ENCODE measurements at places on chromosomes 5 and 9.

DNA sequence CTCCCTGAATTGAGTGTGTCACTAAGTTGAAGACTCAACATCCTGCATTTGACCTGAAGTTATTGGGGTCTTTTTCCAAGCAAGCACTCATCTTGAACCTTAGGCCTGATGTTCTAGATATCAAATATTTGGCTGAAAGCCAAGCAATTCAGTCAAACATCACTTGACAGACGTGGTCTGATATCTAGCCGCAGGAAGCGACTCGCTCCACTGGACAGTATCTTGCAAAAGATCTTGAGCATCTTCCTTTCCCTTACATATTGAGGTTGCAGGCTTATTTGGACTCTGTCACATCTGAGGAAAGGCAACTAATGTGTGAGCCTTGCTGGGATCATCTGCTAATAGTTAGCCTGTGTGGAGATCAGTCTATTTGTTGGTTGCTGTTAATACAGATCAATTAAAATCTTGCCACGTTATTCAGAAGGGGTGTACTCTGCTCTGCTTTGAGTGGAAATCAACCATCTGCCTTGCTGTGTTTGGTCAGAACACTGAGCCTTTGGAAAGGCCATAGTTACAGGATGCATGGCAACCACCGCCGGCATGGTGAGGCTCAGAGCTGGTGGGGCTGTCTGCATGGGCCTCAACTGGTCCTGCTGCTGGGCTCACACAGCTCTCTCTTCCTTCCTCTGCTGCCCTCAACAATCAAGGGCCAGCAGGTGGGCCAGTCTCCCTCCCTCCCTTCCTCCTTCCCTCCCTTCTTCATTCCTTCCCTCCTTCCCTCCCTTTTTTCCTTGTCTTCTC is 166.9 kb upstream of the KLF9 start:
- DNase-seq = no peak

GRCh38 chr9:137353223-137354152 is 51.4 kb upstream of the NRARP start:
- DNase-seq = no peak

DNA sequence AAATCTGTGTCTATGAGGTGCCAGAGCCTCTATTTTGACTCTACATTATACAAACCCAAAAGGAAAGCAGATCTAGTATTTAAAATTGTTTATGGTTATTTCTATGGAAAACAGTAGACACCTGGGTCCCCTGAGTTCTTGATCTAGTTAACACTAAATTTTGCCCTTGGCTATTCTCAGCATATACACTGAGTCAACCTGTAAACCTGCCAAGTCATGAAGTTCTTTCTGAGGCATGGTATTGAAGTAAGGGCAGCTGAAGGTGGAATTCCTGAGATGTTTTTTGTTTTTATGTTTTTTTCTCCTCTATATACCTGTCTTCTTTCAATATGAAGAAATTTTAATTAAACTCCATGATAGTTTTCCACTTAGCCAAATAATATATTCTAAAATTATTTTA is 120.2 kb downstream of the PDE4D start:
- no peak for DNase-seq

GRCh38 chr5:32150366-32150765 is 23.8 kb downstream of the GOLPH3 start:
- no peak for DNase-seq

GRCh38 chr5:173238312-173239232 is 3.6 kb upstream of the NKX2-5 start:
- DNase-seq = no peak

GRCh38 chr5:10169359-10169758 is 80.3 kb downstream of the ATPSCKMT start:
- DNase-seq = no peak

GRCh38 chr9:136769710-136770191 is 5.4 kb upstream of the LCN15 start:
- no peak for DNase-seq

DNA sequence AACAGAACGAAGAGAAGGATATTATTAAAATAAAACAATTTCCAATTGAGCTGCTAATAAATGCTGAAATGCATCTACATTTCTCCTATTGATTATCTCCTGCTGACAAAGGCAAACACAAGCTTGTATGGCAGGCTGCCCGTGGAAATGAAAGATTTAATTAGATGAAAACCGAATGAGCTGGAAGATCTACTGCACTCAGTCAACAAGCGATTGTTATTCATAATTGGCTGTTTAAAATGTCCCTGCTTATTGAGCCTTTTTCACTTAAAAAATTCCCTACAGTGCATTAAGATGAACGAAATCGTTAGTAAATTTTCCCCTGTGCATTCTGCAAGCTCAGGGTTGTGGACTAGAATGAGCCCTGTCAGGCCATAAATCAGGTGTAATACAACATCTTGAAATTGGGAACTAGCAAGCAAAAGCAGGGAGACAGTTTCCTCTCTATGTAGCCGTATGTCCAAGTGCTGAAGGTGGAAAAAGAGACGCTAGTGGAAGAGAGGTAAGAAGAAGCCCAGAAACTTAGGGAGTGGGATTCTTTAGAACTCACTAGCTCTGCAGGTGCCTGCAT is 28.5 kb upstream of the KIF4B start:
- DNase-seq = no peak

DNA sequence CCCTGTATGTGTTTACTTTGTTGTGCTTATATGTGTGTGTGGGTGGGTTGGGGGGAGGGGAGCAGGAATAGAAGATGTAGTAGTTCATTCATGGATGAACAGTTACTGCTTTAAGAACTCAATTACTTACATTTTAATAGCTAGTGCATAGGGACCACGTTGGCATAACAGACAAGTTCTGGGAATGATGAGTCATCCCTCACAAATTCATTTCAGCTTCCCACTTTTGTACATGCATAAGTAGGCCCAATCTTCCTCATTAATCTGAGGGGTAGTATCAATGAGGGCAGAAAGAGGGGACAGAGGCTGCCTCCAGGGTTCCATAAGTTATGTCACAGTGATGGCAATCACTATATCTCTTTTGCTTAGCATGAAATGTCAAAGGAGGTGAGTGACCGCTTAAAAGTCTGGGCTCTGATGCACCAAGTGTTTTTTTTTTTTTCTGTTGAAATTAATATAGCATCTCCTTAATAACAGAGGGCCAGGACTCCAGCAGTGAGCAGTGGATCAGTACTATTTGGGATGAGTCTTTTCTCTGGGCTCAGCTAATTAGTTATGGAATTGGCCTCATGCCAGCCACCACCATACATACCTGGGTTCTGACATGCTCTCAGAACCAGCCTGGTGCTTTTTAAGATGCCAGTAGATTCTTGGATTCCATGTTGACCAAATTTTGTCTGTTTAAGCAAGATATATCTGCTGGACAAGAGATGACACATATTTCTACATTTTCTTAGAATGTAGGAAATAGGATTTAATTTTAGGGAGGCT is 37.1 kb downstream of the PRDM6 start:
- DNase-seq = no peak

- DNase-seq = no peak
These were observed 10.1 kb downstream of the ATG12 start for GRCh38 chr5:115831163-115831768.

DNA sequence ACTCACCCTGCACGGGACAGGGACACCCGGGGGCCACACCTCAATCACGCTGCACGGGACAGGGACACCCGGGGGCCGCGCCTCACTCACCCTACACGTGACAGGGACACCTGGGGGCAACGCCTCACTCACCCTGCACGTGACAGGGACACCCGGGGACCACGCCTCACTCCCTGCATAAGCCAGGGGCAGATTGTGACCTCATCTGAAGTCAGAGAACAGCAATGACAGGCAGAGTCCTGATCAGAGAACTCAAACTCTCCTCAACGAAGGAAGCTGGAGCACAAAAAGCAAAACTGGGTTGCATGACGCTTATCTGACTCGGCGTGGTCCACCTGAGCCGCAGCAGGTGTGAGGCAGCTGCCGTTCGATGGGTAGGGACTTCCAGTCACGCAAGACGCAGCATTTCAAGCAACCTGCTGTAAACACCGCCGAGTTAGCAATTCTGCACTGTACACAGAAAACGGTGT is 3.2 kb downstream of the TERT start:
- DNase-seq = no peak

- DNase-seq = no peak
These were observed 348.1 kb downstream of the ARL15 start for GRCh38 chr5:53962306-53962705.

- no peak for DNase-seq
These were observed 40.3 kb downstream of the TNFAIP8 start for GRCh38 chr5:119396030-119396664.

- no peak for DNase-seq
These were observed 215.8 kb downstream of the SLCO4C1 start for GRCh38 chr5:102080288-102080687.

GRCh38 chr9:124793015-124793541 is 16.1 kb downstream of the OLFML2A start:
- DNase-seq = no peak

- no peak for DNase-seq
These were observed 86.2 kb downstream of the DOCK2 start for GRCh38 chr5:169723103-169723831.

GRCh38 chr5:123119334-123119986 is 30.4 kb downstream of the PRDM6 start:
- DNase-seq = no peak

DNA sequence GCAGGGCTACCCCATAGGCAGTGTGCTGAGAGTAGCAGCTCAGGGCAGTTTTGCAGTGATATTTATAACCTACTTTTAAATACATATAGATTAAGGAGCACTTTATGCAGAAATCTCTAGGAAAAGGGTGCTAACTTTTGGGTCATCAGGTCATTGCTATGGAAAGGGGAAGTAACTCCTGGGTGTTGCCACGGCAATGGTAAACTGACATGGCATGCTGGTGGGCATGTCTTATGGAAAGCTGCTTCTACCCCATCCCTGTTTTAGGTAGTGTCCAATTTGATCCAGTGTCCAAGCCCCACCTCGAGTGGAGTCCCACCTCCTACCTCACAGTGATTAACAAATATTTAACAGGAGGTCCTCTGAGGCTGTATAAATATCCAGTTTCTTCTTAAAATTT is 56.8 kb upstream of the XPA start:
- no peak for DNase-seq

DNA sequence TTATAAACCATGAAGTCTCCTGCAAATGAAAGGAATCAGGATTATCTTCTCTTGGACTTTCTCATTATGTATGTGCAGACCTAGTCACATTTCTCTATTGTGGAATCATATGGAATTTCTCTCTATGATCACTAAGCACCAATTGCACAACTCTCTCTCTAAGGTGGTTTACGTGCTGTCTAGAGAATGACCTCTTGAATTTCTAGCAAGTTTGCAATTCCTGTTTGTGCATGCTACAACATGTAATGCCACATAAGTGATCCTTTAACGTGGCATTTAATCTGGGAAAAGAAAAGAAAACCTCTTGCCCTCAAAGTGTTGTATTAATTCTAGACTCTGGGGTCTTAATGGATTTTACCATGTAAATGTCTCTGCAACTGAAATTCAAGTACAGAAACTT is 5.0 kb upstream of the PPP2R2B start:
- no peak for DNase-seq

- no peak for DNase-seq
These were observed 2.2 kb downstream of the UNC5A start for GRCh38 chr5:176812269-176813259.

DNA sequence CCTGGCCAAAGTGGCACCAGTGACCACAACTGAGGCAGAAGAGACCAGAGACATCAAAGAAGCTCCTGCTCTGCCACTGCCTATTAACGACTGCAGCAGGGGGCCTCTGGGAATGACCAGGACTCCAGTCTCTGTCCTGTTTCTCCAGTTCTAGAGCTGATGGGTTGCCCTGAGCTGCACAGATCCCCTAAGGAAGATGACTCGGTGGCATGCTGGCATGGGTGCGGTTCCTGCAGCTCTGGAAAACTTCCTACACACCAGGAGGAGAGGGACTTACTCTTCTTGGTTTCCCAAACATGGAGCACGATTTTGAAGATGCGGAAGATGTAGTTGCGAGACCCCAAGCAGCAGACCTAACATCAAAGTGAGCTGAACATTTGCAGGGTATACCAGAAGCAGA is 2.7 kb downstream of the SLIT3 start:
- no peak for DNase-seq

DNA sequence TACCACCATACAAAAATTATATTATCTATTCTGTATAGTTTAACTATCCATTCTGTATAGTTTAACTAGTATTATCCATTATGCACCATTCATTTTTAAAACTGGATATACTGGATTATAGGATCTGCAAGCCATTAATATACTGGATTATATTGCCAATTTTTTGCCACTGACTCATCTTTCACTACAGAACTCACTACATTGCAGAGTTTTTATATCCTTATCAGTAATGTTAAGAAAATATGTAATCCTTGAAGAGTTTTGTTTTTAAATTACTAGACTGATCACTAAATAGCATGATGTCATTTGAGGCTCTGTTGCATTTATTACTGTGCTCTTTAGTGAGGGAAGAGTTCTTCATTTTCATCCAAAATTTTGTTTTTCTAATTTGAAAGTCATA is 109.8 kb upstream of the SNX2 start:
- no peak for DNase-seq

DNA sequence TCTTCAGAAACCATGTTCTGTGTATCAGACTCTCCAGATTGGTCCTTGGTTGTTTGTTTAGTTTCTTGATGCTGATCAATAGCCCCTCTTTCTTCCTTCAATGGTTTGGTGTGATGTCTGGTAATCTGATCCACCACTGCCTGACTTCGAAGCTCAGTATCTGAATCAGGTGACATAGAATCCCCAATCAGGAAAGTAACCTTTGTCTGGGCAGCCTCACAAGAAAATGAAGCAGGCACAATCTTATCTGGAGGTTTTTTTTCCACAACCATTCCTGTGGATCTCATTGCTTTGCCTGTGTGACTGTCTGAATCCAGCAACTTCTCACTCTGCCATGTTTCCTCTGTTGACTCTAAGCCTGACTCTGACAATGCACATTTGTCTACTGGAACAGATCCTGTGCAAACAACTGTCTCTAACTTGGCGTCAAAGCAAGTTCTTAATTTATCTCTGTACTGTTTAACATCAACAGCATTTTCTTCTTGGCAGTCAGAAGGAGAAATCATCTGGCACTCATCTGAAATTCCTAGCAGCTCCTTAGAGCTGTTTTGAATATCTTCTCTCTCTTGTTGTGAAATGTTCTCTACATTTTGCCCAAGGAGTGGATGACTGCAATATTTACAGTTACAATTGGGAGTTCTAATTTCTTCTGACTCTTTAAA is 37.1 kb upstream of the RAPGEF6 start:
- DNase-seq = no peak

GRCh38 chr9:136806067-136806466 is 1.7 kb upstream of the RABL6 start:
- DNase-seq = no peak

Data from nucleus accumbens (tissue), 56 donors.